ENCODE measurements at places on chromosomes 13 and 19.

GRCh38 chr19:6340493-6341201 lies 7.2 kb upstream of the ACER1 start:
- no peak for DNase-seq

- DNase-seq: no peak
Observed at GRCh38 chr13:111665691-111666095, 345.3 kb downstream of the TEX29 start.

DNA sequence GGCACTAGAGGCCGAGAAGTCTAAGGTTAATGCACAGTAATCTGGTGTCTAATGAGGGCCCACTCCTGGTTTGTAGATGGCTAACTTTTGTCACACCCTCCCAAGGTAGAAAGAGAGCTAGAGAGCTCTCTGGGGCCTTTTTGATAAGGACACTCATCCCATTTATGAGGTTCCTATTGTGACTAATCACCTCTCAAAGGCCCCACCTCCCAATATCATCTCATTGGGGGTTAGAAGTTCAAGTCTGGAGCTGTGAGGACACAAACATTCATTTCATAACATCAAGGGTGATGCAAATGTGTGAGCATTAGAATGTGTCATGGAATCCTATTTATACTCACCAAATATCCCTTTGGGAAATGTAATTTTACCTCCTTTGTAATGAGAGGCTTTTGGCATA lies 79.2 kb upstream of the SLC10A2 start:
- DNase-seq: no peak

DNA sequence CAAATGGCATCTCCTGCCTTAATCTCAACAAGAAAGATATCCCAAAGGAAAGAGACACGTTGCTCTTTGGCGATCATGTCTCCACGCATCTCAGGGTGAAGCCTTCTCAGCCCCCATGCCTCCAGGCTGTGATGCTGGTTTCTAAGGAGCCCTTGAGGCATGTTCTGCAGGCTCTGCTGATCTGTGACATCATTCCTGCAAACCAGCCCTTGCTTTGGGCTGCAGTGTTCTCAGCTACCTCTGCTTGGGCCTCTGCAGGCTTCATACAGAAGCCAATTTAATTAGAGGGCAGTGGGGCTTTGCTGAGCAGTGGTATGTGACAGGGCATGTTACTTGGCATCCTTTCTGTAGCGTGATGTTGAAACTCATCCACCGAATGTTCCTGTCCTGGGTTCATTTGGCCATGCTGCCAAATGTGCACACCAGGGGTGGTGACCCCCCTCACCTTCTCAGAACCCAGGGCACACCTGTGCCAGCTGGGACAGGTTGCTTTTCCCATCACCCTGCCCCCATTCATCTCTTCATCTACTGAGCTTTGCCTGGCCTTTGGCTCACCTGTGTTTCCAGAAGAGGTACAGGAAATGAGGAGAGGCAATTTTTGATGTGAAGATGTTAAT lies 230.9 kb downstream of the TEX29 start:
- no peak for DNase-seq

DNA sequence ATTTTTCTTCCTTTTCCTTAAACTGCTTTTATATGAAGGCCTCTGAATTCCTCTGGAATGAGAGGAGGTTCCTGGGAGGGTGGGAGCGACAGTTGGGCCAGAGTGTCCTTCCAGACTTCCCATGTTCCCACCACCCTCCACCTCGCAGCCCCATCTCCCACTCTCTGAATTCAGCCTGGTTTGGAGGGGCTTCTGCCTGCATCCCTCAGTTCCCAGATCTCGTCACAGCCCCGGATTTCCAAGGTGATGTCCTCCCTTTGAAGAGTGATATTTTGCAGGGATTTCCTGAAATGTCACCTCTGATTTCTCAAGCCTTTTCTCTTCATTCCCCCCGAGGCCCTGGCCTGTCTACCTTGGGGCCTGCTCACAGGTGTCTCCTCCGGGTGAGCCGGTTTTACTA lies 16.7 kb upstream of the SLC7A9 start:
- no peak for DNase-seq

- no peak for DNase-seq
Observed at GRCh38 chr19:14402332-14403144, 16.6 kb downstream of the DDX39A start.

- DNase-seq: no peak
Observed at GRCh38 chr13:32528358-32528757, 10.2 kb downstream of the N4BP2L2 start.

GRCh38 chr13:75016225-75016624 lies 465.7 kb downstream of the TBC1D4 start:
- DNase-seq: no peak

- no peak for DNase-seq
Observed at GRCh38 chr19:42285988-42286348, 16.0 kb upstream of the PRR19 start.
